ENCODE measurements at places on chromosomes 2 and 18. TPM values are rescaled to one million over a fixed set of nuclear protein-coding genes. Genes with fewer than 3 reads are reported as not detected.

- no peak for DNase-seq
Measured at GRCh38 chr18:394262-394986, 106.1 kb downstream of the COLEC12 start.

GRCh38 chr18:10265560-10266333, 188.7 kb upstream of the APCDD1 start:
- DNase-seq = no peak

- no peak for DNase-seq
Measured at GRCh38 chr2:143347901-143348414, 218.7 kb downstream of the ARHGAP15 start.

DNA sequence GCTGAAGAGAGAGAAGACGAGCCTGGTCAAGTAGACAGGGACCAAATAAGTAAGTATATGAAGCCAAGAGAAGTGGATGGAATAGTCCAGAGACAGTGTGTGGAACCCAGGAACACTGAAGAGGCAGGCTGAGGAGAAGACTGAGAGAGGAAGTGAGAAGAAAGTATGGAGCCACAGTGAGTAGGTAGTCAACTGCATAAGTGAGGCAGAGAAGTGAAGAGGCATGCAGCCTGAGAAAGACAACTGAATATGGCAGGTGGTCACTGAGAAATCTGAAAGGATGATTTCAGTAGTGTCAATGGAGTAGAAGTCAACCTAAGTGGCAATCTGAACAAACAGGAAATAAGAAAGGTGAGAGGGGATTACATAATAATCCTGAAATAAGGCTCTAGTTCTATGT, 55.4 kb downstream of the CWC22 start:
- no peak for DNase-seq

DNA sequence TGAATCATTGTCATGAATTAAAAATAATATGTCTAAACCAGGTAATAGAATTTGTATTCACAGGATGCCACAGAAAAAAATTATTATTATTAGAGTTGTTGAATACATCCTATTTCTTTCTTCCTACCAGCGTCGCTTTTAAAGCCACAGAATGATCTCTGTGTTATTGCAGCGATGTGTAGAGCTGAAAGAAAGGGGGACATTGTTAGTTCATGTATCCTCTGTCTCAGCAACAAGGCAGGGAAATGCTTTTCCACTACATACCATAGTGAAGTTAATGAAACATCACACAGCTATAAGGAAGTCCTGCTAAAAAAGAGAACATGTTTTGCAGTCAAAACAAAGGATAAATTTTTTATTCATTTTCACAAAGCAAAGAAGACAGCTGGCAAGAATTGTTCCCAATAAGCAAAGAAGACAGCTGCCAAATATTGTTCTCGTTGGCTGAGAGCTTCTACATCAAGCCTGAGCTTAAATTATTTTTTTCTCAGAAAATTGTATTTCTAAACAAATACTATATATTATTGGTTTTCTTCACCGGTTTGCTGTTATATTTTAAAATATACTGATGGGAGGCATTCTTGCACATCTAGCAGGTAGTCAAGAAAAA, 1234.4 kb downstream of the SUCLG1 start:
- no peak for DNase-seq

The ANKRD62 gene
- total RNA-seq = not detected

The REG1B gene
- total RNA-seq = not detected
